ENCODE measurements at places on chromosomes 3 and 15.

DNA sequence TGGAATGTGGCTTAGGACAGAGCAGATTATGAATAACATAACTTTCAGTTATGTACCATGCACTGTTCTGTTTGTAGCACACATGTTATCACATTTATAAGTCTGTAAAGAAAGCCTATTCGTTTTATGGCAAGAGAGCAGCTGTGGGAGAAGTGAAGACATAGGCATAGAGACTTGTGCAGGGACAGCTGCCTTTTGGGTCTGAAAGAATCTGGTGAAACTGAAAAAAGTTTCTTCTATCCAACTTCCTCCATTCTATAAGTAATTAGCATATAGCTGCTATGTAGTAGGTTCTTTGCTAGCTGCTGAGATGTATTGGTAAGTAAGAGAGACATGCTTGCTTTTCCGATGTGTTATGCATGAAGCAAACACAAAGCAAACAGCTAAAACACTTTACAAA is 1095.4 kb upstream of the CADM2 start:
- no peak for DNase-seq

GRCh38 chr15:62257996-62258521 is 93.0 kb upstream of the C2CD4B start:
- DNase-seq = no peak

DNA sequence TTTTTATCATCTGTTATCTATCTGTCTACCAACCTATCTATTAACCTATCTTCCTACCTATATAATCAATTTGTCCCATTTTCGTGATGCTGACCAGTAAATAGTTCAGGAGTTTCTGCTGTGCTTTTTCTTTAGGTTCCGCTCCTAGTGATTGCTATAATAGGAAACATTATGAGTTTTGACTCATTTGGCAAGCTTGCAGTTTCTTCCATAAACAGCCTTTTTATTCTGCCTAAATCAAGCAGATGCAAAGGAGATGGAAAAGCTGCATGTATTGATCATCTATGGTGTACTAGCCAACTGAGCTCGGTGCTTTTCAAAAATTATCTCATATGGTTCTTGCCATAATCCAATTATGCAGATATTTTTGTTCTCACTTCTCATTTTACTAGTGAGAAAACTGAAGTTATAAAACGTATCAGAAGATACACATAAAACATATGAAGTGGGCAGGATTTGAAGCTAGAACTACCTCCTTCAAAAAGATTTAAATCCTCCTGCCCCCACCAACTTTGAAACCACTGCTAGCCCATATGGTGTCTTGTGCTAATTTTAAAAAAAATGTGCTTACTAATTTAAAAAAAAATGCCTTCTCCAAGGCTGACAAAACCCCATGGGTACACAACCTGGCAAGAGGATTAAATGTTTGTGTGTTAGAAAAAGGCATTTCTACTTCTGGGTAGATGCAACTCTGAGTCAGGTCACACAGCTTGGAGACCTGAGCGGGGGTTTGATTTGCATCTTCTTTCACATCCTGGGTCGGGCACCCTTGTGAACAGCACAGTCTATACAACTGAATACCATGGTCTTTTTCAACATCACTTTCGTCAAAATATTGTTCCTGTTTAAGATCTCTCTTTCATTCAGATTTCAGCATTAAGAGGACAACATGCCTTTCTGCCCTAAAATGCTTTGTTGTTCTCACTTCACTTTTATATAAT is 267.0 kb downstream of the CHL1 start:
- DNase-seq = no peak

DNA sequence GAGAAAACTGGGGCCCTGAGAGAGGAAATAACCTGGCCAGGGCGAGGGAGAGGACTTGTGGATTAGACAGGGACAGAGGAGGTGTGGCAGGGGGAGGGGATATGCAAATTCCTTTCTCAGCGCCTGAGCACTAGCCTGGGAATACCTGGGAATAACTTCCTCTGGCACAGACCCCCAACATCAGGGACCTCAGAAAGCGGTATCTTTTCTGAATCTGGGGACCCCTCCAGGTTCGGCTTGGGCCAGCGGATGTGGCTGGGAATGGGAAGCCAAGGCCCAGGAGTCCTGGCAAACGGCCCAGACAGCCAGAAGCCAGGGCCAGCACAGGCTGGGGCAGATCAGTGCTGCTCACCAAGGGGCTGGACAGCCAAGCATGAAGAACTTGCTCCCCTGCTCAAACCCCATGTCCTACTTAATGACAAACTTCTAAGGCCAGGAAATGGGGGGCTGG is 9.2 kb upstream of the ACSBG1 start:
- DNase-seq = no peak
